PC-3 (cell line): ENCODE measurements at places on chromosomes 3 and 15.
A peak's percentile ranks its signal among the peaks of the same experiment; 100 is the strongest.

- H3K4me3 ChIP-seq: peak overlapping the region; percentile 33; the same call in 1 of the 2 replicates
- H3K27ac ChIP-seq: peak overlapping the region; percentile 77
- peaks cover 39% of the 10 kb centered on the region for H3K4me1 ChIP-seq
- DNase-seq: no peak
- H3K27me3 ChIP-seq: no peaks in the 10 kb centered on the region
These were observed 454 bp downstream of the C15orf62 start for GRCh38 chr15:40770147-40770721.

GRCh38 chr3:194326968-194327217 lies 24.2 kb downstream of the CPN2 start:
- peaks cover 43% of the 10 kb centered on the region for H3K4me1 ChIP-seq
- no peaks in the 10 kb centered on the region for H3K36me3 ChIP-seq
- no peaks in the 10 kb centered on the region for H3K27me3 ChIP-seq

GRCh38 chr3:128629936-128630335 lies 20.7 kb downstream of the RPN1 start:
- no peaks in the 10 kb centered on the region for H3K4me1 ChIP-seq
- no peak overlapping the region for H3K27ac ChIP-seq
- no peak overlapping the region for H3K4me3 ChIP-seq
- peaks cover 38% of the 10 kb centered on the region for H3K36me3 ChIP-seq
- no peak for DNase-seq

- no peaks in the 10 kb centered on the region for H3K36me3 ChIP-seq
- peaks cover 12% of the 10 kb centered on the region; the same call in 1 of the 2 replicates for H3K4me1 ChIP-seq
- H3K27me3 ChIP-seq: no peaks in the 10 kb centered on the region
- DNase-seq: no peak
- H3K4me3 ChIP-seq: peak overlapping the region; percentile 93
These were observed 715 bp upstream of the SCAPER start for GRCh38 chr15:76905855-76906254.

DNA sequence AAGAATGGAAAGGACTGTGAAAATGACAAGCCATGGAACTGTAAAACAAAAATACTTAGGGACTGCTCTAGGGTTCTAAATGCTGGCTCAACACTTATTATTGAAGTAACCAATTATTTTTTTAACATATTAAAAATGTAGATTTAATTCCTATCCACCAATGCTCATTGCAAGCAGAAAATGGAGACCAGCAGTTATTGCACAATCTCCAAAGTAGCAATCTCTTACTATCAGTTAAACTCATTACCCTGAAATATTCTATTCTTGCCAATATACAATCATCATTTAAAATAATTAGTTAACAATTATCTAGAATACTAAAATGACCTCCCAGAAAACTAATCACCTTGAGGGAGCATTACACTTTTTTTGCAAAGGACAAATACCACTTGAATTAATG lies 499.8 kb downstream of the NAALADL2 start:
- no peak overlapping the region for H3K4me3 ChIP-seq
- no peaks in the 10 kb centered on the region for H3K36me3 ChIP-seq
- peaks cover 9% of the 10 kb centered on the region; the same call in 1 of the 2 replicates for H3K4me1 ChIP-seq
- DNase-seq: no peak
- no peak overlapping the region for H3K27ac ChIP-seq
- H3K27me3 ChIP-seq: no peaks in the 10 kb centered on the region

DNA sequence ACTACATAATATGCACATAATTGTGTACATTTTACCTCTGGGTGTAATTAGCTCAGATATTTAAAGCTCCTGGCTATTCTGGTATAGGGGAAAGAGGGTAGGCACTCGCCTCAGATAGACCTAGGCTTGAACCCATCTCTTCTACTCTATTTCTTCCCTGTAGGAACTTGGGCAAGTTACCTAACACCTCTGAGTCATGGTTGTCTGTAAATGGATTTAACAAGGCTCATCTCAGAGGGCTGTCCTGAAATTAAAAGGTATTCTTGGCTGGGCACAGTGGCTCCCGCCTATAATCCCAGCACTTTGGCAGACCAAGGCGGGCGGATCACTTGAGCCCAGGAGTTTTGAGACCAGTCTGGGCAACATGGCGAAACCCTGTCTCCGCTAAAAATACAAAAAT lies 30.7 kb downstream of the NANOGP8 start:
- no peak overlapping the region for H3K4me3 ChIP-seq
- no peak for DNase-seq
- no peaks in the 10 kb centered on the region for H3K27me3 ChIP-seq
- H3K27ac ChIP-seq: no peak overlapping the region

DNA sequence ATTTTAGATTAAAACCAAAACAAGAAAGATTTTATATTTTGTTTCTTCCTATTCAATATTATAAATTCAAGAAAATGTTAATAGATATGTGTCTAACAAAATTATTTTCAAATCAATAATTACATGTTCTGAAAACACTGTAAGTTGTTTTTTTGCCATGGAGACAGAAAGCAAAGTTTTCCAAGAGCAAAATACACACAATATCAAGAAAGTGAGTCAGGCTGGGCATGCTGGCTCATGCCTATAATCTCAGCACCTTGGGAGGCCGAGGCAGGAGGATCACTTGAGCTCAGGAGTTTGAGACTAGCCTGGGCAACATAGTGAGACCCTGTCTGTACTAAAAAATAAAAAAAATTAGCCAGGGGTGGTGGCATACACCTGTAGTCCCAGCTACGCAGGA lies 71.7 kb downstream of the TTC23 start:
- H3K27ac ChIP-seq: no peak overlapping the region
- H3K27me3 ChIP-seq: no peaks in the 10 kb centered on the region
- H3K36me3 ChIP-seq: no peaks in the 10 kb centered on the region
- DNase-seq: no peak
- no peaks in the 10 kb centered on the region for H3K4me1 ChIP-seq

DNA sequence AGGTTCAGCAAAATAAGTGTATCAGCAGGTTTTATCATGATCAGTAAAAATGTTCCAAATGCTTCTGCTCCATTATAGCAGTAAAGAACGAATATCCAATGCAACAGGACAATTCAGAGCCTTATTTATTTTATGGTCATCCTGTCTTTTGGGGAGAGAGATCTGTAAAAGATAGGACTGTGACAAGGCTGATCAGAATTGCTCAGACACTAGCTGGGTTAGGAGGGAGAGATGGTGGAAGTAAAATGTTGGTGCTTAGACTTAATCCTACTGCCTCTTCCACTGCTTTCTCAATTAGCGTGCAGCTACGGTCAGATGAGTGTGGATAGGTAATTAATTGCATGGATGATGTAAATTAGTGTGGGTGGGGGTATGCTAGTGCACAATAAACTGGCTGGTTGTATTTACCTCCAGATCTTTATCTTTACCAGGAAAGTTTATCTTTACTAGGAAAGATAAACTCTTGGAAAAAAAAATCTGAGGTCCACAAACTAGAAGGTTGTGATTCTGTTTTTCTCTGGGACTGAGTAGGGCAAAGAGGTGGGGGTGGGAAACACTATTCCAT lies 2.2 kb downstream of the EID1 start:
- no peak for DNase-seq
- H3K27ac ChIP-seq: no peak overlapping the region
- peaks cover 24% of the 10 kb centered on the region for H3K4me1 ChIP-seq
- H3K36me3 ChIP-seq: no peaks in the 10 kb centered on the region
- peak overlapping the region; percentile 83 for H3K4me3 ChIP-seq

- H3K27me3 ChIP-seq: no peaks in the 10 kb centered on the region
- H3K36me3 ChIP-seq: peaks cover 19% of the 10 kb centered on the region
- H3K27ac ChIP-seq: peak overlapping the region; percentile 37
- peaks cover 8% of the 10 kb centered on the region for H3K4me1 ChIP-seq
These were observed 679 bp downstream of the IQGAP1 start for GRCh38 chr15:90388462-90389380.
